ENCODE measurements at places on chromosomes 7 and 10.

DNA sequence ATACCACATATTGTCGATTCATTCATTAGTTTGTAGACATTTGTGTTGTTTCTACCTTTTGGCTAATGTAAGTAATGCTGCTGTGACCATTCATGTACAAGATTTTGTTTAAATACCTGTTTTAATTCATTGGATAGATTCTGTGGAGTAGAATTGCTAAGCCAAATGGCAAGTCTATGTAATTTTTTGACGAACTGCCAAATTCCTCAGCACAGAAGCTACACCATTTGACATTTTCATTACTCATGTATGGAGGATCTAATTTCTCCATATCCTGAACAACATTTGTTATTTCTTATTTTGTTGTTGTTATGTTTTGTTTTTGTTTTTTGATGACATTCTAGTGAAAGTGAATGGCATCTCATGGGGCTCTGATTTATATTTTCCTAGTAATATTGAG lies 1351.3 kb upstream of the SORCS1 start:
- no peak for DNase-seq

GRCh38 chr7:9681284-9681683 lies 1247.9 kb downstream of the NXPH1 start:
- DNase-seq: no peak

DNA sequence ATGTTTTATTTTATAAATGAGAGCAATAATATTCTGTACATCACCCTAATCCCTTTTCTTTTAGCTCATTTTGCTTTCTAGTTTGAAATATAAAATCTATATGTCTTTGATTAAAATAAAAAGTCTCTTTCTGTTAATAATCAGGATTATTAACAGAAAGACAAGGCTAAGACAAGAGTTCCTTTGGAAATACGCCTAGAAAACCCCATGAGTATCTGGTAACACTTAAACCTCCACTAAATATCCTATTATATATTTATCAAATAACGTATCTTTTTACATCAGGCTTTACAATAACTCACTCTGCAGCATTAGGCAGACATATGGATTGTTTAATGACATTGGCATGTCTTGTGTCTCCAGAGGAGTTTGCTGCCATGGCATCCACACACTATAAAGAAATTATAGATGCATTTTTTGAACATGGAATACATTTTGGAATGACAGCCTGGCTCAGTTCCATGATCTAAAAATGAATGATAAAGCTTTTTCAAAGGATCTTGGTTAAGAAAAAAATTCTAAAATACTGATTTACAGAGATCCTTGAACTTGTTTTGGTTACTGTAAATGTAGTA lies 98.7 kb downstream of the TMEM26 start:
- no peak for DNase-seq

DNA sequence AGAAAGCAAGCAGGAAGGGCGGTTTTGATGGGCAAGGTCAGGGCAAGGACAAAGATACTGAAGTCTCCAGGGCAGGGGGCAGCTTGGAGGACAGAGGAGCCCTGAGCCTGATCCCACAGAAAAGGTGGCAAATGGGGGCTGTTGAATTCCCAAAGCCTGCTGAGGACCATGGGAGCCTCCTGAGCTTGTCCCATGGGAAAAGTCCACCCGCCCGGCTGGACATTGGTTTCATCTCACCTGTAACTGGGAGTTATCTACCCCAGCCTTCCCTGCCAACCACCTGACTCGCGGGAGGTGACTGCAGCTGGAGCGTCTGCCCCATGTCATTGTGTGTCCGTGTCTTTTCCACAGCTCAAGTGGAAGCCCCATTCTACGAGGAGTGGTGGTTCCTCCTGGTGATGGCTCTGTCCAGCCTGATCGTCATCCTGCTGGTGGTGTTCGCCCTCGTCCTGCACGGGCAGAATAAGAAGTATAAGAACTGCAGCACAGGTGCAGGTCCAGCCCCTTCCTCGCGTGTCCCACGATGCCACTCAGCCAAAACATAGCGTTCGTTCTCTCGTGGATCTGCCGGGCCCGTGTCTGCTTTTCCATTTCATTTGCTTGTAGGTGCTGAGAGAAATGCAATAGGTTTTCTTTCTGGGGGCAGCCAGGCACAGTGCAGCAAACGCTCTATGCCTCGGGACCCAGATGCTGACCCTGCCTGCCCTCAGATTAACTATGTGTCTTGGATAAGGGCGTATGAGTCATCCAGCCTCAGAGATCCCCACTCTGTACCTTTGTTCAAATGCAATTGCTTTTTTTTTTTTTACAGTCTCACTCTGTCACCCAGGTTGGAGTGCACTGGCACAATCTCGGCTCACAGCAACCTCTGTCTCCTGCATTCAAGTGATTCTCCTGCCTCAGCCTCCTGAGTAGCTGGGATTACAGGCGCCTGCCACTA lies 444.5 kb upstream of the FOXK1 start:
- DNase-seq: no peak

DNA sequence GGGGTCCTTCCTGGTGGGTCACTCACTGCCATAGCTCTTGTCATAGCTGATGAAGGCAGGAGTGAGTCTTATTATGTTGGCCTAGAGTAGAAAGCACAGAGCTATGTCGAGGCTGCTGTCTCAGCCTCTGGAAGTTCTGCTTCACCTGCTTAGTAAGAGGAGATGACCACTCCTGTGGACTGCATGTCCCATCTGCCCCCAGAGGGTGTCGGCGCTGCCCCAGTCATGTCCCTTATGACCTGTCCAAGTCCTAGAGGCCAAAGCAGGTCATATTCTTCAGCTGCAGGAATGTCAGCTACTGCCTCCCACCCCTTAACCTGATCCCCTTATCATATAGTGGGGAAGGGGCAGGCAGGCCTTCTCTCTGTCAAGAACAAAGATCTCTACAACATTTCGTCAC lies 72.4 kb upstream of the AGK start:
- DNase-seq: no peak

DNA sequence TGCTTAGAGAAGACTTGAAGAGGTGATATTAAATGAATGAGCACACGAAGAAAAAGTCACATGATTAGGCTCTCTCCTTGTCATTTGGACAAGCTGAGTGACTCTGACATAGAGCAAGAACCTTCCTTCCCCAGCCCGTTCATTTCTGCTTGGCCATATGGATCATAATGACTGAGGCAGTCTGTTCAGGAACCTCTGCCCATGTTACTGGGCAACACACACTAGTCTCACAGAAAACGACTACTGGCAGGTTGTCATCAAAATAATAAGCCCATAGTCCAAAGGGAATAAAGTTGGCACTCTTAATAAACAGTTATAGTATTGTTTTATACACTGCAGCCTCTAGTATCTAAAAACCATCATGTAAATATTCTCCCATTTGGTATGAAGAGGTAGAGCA lies 635.0 kb downstream of the REEP3 start:
- DNase-seq: no peak

- no peak for DNase-seq
These were observed 29.8 kb upstream of the PPP2R2D start for GRCh38 chr10:131870831-131871672.

- DNase-seq: peak; percentile 85
These were observed at the start of gene GPNMB for GRCh38 chr7:23246555-23246954. Gene GPNMB, plus strand, starts transcription at chr7:23246775. Its CDS starts 83 bp downstream, at chr7:23246858.

DNA sequence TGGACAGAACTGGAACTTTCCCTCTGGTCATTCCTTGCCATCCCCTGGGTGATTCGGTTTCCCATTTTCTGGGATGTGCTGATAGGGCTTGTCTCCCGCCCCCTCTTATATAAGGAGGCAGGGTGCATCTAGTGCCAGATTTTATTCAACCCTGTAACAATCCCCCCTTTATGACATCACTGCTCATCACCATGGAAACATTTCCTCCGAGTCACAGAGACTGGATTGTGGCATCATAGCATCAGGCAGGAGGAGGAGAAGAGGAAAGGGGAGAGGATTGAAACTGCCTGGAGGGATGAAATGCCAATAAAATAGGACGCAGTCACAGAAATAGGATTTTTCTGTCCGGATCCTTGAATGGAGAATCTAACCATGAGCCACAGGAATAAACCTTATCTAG lies 25.0 kb downstream of the SORCS3 start:
- no peak for DNase-seq

- no peak for DNase-seq
These were observed 145.8 kb upstream of the IMMP2L start for GRCh38 chr7:111708072-111708471.

GRCh38 chr7:140476698-140477261 lies 2.5 kb downstream of the MKRN1 start:
- DNase-seq: no peak

- DNase-seq: peak; percentile 84
These were observed 4.1 kb upstream of the NT5C2 start for GRCh38 chr10:103197174-103197573.

DNA sequence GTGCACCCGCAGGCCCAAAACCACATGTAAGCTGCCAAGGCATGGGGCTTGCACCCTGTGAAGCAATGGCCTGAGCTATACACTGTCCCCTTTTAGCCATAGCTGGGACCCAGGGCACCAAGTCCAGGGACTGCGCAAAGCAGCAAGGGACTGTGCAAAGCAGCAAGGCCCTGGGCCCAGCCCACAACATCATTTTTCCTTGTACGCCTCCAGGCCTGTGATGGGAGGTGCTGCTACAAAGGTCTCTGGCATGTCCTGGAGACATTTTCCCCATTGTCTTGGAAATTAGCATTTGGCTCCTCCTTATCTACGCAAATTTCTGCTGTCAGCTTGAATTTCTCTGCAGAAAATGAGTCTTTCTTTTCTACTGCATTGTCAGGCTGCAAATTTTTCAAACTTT lies 24.8 kb downstream of the ARHGAP19 start:
- DNase-seq: no peak

- no peak for DNase-seq
These were observed 1238.3 kb downstream of the SORCS3 start for GRCh38 chr10:105879401-105879800.

- no peak for DNase-seq
These were observed 4.5 kb downstream of the NDUFA5 start for GRCh38 chr7:123553159-123553558.

GRCh38 chr7:101816595-101817470 lies 593 bp upstream of the CUX1 start:
- DNase-seq: no peak

All from amniotic epithelial cell (primary cell).